Lung (tissue), 17 donors: ENCODE measurements at places on chromosomes 12 and 14. TPM values are rescaled to one million over a fixed set of nuclear protein-coding genes. Genes with fewer than 3 reads are reported as not detected.

GRCh38 chr12:8057839-8058238 lies 8.3 kb downstream of the C3AR1 start:
- peaks cover 25% of the 10 kb centered on the region for H3K36me3 ChIP-seq
- H3K4me1 ChIP-seq, result no peaks in the 10 kb centered on the region
- no peaks in the 10 kb centered on the region for H3K27me3 ChIP-seq
- peak; percentile 42 for DNase-seq
- H3K4me3 ChIP-seq, result no peak overlapping the region

- no peaks in the 10 kb centered on the region for H3K27me3 ChIP-seq
- H3K4me3 ChIP-seq, result no peak overlapping the region
- H3K4me1 ChIP-seq, result no peaks in the 10 kb centered on the region
- H3K36me3 ChIP-seq, result no peaks in the 10 kb centered on the region
- DNase-seq, result no peak
- no peak overlapping the region for H3K27ac ChIP-seq
These were observed 114.8 kb upstream of the FGD4 start for GRCh38 chr12:32284561-32284960.

GRCh38 chr12:65287426-65287825 lies 8.9 kb downstream of the MSRB3 start:
- no peaks in the 10 kb centered on the region for H3K4me1 ChIP-seq
- no peaks in the 10 kb centered on the region for H3K27me3 ChIP-seq
- H3K27ac ChIP-seq, result no peak overlapping the region

- no peaks in the 10 kb centered on the region for H3K36me3 ChIP-seq
- no peaks in the 10 kb centered on the region for H3K27me3 ChIP-seq
- no peak overlapping the region for H3K27ac ChIP-seq
- no peak overlapping the region for H3K4me3 ChIP-seq
- no peak for DNase-seq
These were observed 32.1 kb upstream of the IL22 start for GRCh38 chr12:68285541-68285940.

NTS gene
- polyA plus RNA-seq, result 0.10 TPM
